ENCODE measurements at places on chromosomes 6 and 20.

DNA sequence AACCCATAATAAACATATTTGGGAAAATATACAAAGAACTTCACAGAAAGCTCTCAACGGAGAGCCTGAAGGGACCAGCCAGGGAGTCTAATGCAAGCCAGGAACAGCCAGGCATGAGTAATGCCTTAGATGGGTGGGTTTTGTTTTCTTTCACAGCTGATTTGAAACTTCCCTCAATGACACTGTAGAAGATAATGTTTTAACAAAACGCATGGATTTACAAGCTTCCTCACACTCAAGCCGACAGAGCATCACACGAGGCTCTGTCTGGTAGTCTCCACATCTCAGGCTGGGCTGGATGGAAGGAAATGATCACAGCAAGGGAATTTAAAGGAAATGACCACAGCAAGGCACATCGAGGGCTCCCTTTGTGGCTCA is 113.9 kb downstream of the GMPR start:
- no peak for DNase-seq

DNA sequence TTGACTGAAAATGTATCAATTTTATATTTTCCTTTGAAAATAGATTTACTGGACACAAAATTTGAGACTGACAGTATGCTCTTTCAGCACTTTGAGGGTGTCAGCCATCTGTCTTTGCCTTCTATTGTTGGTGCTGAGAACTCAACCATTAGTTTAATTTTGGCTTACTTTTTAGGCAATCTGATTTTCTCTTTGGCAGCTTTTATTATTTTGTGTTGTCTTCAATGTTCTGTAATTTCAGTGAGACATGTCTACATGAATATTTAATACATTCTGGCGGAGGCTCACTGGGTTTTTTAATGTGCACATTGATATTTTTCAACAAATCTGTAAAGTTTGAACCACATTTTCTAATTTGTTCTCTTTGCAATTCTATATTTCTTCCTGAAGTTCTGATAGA is 648.6 kb downstream of the C6orf118 start:
- DNase-seq, result no peak

DNA sequence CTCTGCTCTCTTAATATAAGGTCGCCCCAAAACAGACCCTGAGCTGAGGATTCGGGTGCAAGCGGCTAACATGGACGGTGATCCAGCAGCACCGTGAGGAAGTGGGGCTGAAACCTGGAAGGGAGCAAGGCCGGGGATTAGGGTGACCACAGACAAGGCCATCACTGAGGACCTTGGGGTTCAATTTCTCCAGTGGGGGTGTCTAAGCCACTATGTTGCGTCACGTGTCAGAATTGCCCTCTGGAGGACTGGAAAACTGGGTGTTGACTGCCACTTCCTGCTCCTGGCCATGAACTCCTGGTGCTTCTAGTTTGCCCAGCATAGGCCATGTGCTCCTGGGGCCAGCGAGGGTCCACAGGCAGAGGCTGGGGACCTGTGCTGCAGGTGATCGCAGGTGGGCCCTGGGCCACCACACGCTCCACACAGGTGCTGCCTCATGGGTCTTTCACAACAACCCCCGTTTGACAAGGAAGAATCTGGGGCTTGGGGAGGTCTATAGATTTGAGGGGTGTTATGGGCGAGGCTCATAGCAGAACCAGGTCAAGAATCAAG is 101.9 kb downstream of the CDH26 start:
- no peak for DNase-seq

DNA sequence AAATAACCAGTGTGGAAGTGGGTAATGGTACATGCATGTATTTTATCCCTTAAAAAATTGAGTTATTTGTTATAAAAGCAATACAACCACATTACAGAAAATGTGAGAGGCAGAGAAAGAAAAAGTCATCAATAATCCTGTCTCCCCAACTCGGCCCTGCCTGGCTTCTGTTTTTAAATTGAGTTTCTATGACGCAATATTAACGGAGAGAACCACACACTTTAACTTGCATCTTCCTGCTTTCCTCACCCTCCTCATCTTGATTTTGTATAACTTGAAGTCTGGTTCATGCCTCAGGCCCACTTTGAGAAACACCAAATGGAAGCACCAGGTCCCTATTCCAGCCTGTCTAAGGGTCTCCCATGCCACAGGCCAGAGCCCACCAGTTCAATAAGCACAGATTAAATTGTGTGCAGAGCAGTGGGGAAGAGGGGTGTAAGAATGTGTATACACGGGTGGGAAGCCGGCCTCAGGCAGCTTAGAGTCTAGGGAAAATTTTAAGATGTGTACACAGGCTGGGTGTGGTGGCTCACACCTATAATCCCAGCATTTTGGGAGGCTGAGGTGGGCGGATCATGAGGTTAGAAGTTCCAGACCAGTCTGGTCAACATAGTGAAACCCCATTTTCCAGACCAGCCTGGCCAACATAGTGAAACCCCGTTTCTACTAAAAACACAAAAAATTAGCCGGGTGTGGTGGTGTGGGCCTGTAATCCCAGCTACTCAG is 15.9 kb downstream of the KCNK5 start:
- DNase-seq, result no peak

GRCh38 chr6:106025655-106026054 is 60.5 kb upstream of the PRDM1 start:
- DNase-seq, result no peak

- no peak for DNase-seq
Measured at GRCh38 chr20:20839771-20840170, 127.3 kb upstream of the RALGAPA2 start.

- DNase-seq, result no peak
Measured at GRCh38 chr6:37083243-37084138, 78.0 kb downstream of the FGD2 start.

DNA sequence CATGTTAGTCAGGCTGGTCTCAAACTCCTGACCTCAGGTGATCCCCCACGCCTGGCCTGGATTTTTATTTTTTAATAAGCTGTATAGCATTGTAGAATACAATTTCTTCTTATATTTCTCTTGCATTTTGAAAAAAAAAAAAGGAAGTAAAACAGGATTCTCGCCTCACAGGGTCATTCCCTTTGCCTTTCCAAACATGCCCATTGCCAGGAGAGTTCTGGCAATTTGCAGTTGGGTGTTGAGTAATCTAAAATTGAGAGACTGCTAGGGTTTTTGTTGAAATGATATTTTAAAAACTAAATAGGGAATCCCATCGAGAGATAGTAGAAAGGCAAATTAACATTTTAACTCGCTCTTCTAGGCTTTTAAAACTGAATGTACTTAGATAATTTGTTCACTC is 196.1 kb downstream of the JARID2 start:
- DNase-seq, result no peak

- DNase-seq, result no peak
Measured at GRCh38 chr6:50585441-50586330, 127.6 kb upstream of the TFAP2D start.

GRCh38 chr6:156822747-156823206 is 45.6 kb downstream of the ARID1B start:
- no peak for DNase-seq
